ENCODE measurements at places on chromosomes 4 and X.

GRCh38 chr4:1975391-1975801 is 33.4 kb downstream of the NELFA start:
- no peak for DNase-seq

DNA sequence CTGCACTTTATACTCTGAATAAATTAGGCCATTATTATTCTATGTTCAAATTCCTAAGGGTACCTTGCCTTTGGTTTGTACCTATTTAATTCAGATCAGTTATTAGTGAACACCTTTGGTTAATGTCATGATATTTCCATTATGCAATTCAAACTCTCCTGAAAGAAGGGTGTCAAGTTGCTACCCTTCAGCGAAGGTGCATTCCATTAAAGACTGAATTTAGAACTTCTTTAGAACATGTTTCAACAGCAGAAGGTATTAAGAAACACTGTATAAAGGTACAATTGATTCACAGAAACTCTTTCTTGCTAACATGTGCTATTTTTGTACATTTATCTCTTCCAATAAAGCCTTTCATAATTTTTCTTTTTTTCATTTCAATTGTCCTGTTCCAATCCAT is 1545.4 kb upstream of the PCDH10 start:
- DNase-seq = no peak

- DNase-seq = no peak
Measured at GRCh38 chr4:84063619-84064018, 435.5 kb downstream of the NKX6-1 start.

GRCh38 chr4:26050671-26051070 is 136.7 kb downstream of the SMIM20 start:
- no peak for DNase-seq

GRCh38 chr4:141352909-141353525 is 132.3 kb downstream of the ZNF330 start:
- DNase-seq = no peak

DNA sequence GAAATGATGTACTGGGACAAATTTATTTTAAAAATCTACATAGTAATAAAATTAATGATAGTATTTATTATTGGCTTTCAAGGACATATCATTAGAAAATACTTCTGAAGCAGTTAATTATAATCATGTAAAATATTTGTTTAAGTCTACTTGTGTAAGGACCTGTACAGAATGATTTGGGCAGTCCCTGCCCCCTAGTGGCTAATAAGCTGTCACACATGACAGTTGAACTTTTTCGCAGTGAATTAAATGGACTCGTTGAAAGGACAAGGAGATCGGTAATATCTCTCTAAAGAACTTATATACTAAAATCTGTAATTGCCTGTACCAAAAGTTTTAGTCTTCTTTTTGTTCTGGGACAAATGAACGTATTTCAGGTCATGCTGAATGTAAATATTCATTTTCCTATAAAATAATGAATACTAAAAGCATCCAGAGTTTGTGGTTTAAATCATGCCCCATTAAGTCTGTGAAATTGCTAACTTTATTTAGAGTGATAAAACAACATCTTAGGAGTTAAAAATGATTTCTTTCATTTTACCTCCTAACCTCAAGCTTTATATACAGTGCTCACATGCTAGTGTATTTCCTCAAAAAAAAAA is 13.6 kb downstream of the EXOC1 start:
- no peak for DNase-seq

DNA sequence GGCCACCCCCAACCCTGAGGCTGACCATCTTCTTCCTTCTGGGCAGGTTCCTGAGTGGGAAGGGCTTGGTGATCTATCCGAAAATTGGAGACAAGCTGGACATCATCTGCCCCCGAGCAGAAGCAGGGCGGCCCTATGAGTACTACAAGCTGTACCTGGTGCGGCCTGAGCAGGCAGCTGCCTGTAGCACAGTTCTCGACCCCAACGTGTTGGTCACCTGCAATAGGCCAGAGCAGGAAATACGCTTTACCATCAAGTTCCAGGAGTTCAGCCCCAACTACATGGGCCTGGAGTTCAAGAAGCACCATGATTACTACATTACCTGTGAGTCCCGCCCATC is 9.7 kb downstream of the EFNB1 start:
- no peak for DNase-seq

DNA sequence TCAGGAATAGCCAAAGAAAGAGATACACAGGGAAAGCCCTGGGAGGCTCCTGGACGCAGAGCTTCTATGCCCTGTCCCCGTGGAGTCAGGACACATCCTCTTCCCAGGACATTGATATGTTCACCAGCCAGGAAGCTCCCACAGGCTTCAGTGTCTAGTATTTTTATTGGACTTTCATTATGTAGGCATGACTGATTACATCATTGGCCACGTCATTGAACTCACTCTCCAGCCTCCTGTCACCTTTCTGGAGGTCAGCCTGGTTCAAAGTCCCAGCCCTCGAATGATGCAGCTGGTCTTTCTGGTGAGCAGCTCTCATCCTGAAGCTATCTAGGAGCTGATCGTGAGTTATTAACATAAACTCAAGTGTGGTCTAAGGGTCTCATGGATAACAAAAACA is 104.1 kb downstream of the CPEB2 start:
- no peak for DNase-seq

GRCh38 chrX:12065251-12065650 is 73.0 kb upstream of the FRMPD4 start:
- DNase-seq = no peak

DNA sequence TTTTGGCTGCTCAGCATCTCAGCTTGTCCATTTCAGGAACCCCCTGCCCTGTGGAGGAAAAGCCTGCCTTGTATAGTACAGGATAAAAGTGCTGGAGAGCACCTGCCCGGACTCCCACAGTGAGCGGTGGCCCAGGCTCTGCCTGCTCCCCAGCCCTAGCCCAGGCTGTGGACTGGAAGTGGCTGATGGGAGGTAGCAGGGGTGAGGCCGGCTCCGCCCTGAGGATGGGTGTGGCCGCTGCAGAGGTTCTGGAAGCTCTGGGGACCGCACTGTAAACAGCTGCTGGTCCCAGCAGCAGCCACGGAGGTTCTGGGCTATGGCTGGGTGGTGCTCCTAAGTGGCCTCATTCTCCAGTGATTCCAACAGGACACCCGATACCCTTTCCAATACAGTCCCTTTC is 56.6 kb upstream of the HELT start:
- DNase-seq = no peak

DNA sequence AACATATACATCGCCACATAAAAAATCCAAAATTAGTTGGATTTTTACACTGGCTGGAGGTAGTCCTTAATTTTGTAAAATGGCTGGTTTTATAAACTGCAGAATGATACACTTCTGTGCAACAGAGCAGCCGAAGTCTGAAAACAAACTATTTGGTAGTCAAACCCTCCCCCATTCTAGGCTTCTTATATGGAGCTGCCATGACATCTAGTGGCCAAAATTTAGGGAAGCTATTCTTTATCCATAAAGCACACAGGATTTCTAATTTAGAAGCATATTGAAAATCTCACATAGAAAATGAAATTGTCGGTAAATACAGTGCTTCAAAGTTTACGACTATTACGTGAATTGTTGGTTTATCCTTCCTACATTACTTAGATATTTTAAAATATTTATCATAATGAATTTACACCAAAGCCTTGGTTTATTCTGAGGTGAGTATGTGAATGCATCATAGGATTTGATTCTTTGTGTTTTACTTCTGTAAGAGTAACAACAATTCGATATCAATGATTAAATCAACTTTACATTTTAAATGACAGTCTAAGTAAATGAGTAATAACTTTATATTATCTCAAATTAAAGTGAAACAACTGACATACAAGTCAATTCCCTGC is 113.4 kb upstream of the FAM241A start:
- DNase-seq = no peak

DNA sequence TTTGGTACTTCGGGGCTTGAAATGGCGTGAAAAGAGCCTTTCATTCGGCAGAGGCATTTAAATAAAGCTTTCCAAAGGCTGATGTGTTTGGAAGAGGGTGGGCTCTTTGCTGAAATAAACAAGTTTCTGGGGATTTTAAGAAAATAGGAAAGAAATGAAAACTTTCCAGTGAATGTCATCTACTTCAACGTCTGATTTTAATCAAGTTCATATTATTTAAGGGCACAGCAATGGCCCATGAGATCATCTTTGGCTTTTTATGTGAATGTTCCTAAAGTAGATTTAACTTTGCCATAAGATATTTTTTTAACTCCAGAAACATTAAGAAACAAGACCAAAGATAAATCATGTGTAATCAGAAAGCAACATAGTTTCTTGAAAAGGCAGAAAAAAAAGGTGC is 69.8 kb upstream of the TTC29 start:
- no peak for DNase-seq

GRCh38 chr4:2443956-2444740 is 24.8 kb upstream of the RNF4 start:
- DNase-seq = no peak

GRCh38 chrX:134933911-134934310 is 56.9 kb upstream of the SMIM10 start:
- no peak for DNase-seq

DNA sequence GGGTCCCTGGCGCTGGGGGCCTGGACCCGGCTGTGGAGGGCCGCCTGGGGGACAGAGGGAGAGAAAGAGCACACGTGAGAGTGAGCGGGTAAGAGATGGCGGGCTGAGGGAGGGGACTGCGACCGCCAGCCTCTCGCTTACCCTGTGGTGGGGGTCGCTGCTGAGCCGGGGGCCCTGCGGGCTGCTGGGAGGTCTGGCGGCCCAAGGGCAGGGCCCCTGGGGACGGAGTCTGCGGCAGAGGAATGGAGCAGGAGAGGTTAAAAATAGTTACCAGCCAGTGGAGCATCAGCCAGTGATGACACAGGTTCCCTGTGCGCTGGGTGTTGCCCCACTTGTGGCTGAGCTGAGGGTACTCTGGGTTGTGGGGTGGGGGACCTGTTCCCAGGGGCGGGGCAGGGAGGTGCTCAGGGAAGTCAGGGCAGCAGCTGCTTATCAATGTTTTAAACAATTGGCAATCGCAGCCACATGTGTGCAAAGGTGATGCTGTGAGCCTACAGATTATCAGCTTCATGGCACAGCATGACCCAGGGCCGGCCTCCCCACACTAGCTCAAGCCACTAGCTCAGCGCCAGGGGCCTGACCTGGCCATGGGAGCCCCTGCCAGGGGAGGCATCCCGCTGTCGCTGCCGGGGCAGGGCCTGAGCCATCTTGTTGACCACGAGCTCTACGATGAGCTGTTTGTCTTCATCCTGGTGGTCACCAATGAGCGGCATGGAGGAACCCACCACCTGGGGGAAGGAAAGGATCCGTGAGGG is 7.5 kb upstream of the TIMP1 start:
- DNase-seq = no peak

DNA sequence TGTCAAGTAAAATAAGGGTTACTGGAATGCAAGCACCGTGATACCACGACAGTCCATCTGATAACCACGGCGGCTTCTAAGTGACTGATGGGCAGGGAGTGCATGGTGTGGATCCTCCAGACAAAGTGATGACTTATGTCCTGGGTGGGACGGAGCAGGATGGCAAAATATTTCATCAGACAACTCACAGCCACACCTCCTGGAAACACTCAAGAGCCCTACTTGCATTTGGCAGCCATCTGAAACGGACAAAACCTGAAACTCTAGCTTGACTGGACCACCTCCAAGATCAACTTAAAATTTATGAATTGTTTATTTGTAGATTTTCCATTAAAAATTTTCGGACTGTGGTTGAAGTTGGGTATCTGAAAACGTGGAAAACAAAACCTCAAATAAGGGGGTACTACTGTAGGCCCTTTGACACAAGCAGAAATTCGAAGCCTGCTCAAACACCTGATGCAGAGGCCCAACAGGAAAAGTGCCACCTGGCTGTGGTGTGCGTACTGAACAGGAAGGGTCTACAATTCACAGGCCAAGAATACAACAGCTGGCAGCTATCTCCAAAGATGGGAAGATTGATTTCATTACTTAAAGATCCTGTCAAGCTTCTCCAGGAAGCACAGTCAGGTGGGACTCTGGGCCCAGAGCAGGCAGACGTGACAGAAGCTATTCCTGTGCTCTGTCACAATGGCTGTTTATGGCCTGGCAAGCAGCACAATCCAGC is 26.0 kb downstream of the LRIT3 start:
- no peak for DNase-seq

- no peak for DNase-seq
Measured at GRCh38 chr4:32429151-32429550, 1709.0 kb downstream of the PCDH7 start.

GRCh38 chr4:107196312-107196711 is 160.2 kb upstream of the DKK2 start:
- DNase-seq = no peak

DNA sequence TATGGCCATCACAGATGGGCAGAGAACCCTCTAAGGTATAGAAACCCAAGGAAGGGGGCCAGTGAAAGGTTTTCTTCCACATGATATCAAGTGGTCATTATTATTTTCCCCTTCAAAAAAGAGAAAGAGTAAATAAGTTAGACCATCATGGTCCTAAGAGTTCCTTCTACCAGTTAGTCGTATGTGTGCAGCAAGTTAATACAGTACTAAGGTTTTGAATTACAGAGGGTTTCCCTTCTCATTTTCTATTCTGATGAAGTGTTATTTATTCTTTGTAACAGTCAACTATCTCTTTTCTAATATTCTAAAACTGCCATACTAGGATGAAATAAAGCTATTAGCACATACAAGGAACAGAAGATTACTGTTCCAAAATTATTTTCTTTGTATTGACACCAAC is 94.4 kb downstream of the TMEM144 start:
- no peak for DNase-seq

DNA sequence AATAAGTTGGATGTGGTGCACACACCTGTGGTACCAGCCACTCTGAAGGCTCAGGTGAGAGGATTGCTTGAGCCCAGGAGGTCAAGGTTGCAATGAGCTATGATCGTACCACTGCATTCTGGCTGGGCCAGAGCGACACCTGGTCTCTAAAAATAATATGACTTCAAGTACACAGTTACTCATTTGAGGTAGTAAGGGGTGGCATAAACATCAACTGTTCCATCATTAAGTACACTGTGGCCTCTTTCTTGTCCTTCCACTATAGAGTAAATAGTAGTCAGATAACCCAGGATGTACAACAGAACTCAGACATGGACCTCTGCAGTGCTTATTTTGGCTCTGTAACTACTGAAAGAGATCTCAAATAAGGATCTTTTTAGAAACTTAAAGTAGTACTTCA is 10.6 kb downstream of the FAM9B start:
- DNase-seq = no peak

GRCh38 chr4:95263391-95263790 is 285.4 kb downstream of the UNC5C start:
- DNase-seq = no peak

DNA sequence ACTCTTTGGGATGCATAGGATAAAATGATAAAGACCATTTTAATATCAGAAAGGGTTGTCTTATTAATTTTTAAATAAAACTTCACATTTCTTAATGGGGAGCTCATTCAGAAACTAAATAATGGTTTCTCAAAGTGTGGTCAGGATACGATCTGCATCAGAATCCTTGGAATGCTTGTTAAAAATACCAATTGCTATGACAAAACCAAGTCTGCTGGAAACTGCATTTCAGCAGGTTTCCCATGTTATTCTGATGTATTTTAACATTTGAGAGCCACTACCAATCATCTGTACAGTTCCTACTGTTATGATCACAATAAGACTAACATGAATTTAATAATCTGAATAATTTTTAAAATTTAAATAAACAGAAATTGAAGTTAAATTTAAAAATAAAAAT is 115.1 kb downstream of the SOWAHB start:
- no peak for DNase-seq
